NCI-H524 (cell line): ENCODE measurements at places on chromosomes 6 and 20.
A peak's percentile ranks its signal among the peaks of the same experiment; 100 is the strongest.

DNA sequence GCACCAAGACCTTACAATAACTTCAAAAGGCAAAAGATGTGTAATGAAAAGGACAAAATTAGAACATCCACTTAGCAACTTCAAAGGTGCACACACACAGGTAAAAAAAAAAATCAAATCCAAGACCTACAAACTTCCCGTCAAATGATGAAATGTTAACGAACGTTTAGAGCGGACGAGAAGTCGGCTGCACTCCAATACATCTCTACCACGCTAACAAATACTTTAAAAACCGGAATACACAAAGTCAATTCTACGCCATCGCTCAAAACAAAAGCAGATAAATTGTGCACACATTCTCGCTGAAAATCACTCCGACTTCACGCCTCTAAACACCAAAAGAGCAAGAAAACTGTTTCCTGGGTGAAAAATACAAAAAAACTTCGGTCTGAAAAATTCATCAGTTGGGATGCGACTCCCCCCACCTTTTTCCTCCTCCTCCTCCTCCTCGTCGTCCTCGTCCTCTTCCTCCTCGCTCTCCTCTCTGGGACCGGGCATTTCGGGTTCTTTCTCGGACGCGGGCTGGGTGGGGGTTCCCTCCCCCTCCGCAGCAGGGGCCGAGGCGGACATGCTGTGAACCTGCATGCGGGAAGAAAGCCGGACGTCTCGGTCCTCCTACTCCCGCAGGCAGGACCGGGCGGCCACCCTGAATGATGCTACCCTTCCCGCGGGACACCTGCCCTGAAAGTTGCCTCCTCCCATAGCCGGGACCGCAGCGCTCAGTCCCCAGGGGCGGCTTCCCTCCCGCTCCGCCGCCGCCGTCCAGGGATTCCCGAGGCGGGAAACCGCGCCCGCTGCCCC, 712 bp downstream of the DEK start:
- peak; percentile 50 for DNase-seq

- DNase-seq, result no peak
Measured at GRCh38 chr6:15284743-15285142, 38.9 kb downstream of the JARID2 start.

DNA sequence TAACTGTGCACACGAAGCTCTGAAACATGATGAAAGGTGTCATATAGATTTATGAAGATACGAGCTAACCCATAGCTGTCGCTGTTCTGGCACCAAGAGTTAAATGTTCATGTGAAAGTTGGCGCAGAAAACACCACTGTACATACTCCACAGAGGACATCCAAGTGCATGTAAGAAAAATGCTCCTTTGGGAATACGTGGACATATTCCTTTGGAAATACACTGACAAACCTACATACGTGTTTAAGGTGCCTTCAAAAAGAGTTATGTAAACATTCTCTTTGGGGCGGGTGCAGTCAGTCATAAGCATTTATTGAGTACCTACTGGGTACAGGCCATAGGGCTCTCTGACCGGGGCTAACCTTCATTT, 723 bp upstream of the ARID1B start:
- DNase-seq, result peak; percentile 52

GRCh38 chr6:44245912-44246662, 814 bp upstream of the HSP90AB1 start:
- DNase-seq, result peak; percentile 85

- peak; percentile 60 for DNase-seq
Measured at GRCh38 chr6:5398530-5398929, 137.2 kb downstream of the FARS2 start.

GRCh38 chr6:151440930-151441329, 11.0 kb downstream of the RMND1 start:
- DNase-seq, result no peak

DNA sequence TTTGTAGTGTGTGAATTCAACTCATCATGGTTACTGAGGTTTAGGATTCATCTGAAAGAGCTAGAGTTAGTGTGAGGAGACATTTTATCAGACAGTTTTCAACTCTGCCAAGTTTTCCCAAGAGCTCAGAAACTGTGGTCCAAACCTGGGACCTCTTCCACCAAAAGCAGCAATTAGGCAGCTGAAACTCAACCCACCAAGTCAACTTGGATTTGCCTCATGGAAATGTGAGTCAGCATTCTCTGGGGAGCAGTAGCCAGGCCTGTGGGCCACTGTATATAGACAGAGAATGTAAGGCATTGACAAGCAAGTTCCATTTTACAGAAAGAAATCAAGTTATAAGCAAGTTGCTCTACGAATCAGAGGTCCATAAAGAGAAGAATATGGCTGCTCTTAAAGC, 178.8 kb upstream of the HDDC2 start:
- no peak for DNase-seq

DNA sequence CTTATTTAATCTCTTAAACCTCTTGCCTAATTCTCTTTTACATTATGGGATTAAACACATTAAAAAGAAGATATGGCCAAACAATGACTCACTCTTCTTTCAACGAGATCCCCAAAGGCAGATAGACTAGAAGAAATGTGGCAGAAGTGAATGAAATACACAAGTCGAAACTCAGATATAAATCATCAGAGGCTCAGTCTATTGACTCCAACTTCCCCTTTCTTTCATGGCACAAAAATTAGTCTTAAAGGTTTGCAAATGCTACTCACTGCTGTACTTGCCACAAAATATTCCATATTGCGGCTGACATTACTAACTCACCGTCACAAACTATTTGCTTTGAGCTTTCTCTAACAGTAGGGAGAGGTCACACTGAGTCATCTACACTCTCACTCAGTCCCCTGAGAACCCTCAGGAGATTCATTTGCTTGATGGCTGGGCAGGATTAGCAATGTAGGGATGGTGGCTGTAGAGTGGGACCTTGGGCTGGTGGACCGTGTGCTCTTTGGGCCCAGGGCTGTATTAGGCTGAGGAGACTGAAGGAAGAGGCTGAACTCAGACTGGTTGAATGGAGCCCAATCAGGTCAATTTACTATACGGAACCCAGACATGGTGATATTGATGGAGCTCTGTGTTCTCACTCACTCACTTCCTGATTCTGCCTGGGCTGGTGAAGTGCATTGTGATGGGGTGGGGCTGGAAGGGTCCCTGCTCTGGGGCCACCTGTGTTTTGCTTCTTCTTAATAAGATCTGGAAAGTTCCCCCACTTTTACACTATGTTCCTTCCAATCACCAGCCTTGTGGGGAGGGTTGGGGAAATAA, 42.8 kb upstream of the UBR2 start:
- DNase-seq, result no peak

DNA sequence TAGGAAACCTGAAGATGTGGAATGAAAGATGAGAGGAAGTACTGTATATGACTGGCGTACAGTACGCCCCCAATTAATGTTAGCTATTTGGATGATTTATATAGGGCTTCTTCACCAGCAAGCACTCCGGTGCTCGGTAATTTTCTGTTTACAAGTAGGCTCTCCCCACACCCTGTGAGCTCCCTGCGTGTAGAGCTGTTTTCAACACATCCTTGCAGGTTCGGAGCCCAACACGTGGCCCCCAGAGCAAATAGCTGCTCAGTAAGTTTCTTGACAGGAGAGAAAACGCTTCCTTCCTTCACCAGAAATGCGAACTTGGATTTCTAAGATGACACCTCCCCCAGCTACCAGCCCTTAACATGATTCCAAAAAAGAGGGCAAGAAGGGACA, 1.2 kb upstream of the RAB22A start:
- DNase-seq, result no peak

DNA sequence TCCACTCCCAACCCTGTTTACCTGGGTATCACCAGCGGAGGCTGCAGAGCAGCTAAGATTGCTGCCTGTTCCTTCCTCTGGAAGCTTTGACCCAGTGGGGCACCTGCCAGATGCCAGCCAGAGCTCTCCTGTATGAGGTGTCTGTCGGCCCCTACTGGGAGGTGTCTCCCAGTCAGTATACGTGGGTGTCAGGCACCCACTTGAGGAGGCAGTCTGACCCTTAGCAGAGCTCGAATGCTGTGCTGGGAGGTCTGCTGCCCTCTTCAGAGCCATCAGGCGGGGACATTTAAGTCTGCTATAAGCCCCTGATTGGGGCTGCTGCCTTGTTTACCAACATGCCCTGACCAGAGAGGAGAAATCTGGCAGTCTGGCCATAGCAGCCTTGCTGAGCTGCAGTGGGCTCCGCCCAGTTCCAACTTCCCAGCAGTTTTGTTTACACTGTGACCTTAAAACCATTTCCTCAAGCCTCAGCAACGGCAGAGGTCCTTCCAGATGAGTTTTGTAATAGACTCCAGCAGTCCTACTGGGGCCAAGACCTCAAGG, 2.8 kb downstream of the RAET1E start:
- DNase-seq, result no peak

GRCh38 chr6:42960243-42961019, at the start of gene GNMT:
GNMT (plus strand) TSS chr6:42960754; CDS start chr6:42960768, 14 bp downstream.
- DNase-seq, result no peak

- no peak for DNase-seq
Measured at GRCh38 chr6:84605298-84605697, 159.1 kb downstream of the TBX18 start.

DNA sequence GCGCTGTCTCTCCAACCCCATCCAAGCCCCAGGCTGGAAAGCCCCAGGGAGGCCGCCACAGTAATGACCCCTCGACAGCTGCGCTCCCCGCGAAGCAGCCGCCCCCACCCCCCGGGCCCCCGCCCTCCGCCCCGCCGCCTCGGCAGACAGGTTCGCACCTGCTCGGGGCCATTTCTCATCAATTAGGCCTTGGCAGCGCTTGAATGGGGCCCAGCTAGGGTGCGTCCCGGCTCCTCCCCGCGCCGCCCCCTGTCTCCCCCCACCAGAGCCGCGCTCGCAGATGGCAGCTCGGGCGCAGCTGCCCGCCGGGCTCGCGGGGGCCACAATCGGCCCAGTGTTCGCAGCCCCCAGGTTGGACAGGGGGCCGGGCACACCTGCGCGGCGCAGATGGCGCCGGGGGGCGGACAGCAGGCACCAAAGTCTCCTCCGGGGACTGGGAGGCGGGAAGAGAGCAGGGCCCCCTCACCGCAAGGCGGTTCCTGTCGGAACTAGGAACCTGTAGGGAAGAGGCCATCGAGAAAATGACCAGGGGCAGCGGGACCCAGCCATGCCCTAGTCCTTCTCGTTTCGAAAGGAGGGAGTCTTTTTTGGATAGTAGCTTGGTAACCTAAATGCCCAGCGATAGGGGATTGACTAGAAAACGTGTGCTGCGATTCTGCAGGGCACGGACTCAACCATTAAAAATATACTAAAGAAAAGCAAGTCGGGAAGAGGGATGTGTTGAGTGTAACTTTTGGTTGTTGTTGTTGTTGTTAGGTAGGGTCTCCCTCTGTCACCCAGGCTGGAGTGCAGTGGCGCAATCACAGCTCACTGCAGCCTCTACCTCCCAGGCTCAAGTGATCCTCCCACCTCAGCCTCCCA, 83.2 kb upstream of the EYA2 start:
- DNase-seq, result peak; percentile 97

GRCh38 chr6:13302751-13303667, 25.3 kb downstream of the TBC1D7 start:
- no peak for DNase-seq

DNA sequence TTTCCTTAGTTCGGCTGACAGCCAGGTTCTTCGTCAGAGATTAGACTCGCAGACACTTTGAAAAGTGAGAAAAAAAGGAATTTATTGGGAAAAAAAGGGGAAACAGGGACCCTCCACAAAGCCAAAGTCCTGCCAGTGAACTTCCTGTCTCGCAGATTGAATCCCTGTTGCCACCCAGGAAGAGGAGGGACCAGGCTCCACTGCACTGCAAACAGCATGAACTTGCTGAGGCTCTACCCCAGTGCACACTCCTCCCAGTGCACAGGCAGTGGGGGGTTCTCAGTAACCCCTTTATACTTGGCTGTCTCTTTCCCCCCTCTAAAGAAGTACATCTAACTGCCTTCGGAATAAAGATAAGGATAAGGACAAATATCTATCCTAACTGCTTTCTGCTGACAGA, 959.0 kb downstream of the GRIK2 start:
- DNase-seq, result no peak

DNA sequence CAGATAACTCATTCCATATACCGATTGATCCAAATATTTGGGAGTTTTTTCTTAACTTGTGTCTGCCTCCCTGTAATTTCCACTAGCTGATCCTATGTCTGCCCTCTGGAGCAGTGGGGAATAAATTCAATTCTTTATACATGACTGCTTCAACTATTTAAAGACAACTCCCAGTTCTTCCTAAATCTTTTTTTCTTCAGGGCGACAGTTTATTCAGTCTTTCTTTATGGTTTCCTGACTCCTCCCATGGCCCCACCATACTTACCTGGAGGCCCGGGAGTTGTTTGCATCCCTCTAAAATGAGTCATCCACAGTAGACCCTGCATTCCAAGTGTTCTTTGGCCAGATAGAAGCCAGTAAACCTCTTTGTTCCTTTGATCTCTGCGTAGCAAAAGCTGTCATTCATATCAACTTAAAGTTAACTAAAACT, 73.6 kb downstream of the LCA5 start:
- DNase-seq, result no peak

DNA sequence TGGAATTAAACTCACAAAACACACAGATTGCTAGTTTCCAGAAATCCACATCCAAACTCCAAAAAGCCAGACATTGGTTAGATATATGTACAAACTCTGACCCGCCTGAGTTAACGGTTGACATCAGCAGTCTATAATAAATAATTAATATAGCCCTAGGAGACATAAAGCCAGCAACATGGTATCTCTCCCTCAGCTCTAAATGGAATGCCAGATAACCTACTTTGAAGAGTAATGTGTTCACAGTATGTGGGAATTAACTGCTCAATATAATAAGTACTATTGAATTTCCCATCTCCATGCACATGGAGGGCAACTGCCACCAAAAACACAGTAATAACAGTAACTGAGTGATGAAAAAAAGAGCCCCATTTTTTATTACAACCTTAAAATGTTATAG, 383.2 kb downstream of the CD83 start:
- peak; percentile 46 for DNase-seq

DNA sequence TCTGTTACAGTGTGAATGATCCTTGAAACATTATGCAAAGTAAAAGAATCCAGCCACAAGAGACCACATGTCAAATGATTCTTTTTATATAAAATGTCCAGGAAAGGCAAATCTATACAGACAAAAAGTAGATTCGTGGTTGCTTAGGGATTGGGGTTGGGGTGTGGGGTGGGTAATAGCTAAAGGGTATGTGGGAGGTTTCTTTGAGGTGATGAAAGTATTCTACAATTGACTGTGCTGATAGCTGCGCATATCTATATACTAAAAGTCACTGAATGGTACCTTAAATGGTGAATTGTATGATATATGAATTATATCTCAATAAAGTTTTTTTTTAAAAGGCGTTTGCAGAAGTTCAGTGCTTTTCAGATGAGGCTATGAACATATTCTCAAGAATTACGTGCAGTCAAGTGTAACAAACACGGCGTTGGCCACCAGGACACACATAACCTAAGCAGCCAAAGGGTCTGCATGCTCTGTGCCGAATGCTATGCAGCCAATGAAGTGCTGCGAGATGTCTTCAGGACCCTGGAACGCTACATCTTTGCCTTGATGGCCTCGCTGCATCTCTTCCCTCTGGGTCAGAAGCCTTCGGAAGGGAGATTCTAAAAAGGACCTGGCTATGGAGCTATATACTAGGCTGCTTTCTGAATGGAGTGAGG, 96.9 kb downstream of the SCML4 start:
- DNase-seq, result no peak
